Activated naive CD4-positive, alpha-beta T cell treated with anti-CD3 and anti-CD28 coated beads, Interleukin-2, amount 50 U/mL, for 72 hours (primary cell): ENCODE measurements at places on chromosomes 4 and X.

DNA sequence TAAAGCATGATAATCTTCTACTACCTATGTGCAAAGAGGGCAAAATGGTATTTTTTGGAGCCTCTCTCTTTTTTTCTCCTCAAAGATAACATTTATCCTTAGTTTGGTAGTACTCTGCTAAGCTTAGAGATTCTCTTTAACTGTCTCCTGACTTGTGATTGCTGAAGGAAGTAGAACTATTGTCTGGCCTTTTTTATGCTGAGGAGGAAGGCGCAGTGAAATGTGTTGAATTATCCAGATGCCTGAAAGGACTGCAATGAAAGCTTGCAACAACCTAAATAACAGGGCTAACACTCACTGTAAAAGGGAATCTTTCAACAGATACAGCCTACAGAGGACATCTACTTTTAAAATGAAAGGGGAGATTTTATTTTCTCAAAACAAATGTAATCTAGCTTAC lies 59.5 kb upstream of the CCDC160 start:
- DNase-seq = no peak

DNA sequence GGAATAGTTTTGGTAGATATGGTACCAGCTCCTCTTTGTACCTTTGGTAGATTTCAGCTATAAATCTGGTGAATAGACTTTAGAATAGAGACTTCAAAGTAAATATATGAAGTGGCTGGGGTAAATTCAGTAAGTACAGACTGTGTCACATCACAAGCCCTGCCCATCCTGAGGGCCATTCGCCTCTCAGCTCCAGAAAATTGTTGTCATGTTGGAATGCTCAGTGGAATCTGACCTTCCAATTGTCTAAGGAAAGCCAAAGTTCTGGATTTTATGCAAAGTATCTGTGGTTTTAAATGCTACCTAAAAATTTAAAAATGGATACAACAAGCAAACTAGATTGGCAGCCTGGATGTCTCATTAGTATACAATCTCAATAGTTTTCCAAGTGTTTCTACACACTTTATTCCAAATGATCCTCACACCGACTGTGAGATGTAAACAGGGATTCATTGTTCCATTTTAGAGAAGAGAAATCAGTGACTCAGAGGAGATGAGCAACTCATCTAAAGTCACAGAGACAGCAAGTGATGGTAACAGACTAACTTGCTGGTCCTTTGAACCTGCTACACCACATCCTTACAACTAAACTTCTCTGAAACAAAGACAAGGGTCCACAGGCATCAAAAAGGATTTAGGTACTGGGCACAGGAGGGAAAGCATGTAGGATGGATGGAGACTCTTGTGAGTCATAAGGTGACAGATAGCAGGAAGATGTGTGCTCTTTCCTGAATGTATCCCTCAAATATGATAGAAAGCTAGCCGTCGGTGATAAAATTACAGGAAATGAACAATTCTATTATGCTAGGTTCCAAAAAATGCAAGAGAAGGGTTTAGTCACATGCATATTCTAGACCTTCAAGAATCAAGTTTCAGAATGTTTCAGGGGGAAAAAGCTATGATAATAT lies 127.3 kb downstream of the ATP10D start:
- no peak for DNase-seq

DNA sequence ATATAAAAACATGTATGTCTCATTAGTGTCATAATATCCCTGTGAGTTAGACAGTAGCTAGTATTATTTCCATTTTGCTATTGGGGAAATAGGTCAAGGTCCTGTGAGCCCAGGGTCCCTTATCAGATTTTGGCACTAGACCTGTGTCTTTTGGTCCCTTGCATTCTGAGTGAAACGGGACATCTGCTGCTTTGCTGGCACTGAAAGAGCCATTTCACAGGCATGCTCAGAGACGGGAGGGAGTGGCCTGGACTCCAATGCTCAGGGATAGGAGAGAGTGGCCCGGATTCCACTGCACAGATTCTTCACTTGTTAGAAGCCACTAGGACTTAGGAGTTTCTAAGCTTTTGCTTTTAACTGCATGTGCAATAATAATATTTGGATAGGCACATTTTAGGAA lies 177.2 kb downstream of the TSPAN5 start:
- DNase-seq = no peak

DNA sequence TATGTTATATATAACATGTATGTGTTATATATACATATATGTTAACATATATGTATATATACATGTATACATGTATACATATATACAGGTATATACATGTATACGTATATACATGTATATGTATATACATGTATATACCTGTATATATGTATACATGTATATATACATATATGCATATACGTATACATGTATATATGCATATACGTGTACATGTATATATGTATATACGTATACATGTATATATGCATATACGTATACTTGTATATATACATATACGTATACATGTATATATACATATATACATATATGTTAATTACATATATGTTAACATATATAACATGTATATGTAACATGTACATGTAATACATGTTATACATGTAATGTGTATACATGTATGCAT lies 1077.3 kb upstream of the ADGRL3 start:
- no peak for DNase-seq

DNA sequence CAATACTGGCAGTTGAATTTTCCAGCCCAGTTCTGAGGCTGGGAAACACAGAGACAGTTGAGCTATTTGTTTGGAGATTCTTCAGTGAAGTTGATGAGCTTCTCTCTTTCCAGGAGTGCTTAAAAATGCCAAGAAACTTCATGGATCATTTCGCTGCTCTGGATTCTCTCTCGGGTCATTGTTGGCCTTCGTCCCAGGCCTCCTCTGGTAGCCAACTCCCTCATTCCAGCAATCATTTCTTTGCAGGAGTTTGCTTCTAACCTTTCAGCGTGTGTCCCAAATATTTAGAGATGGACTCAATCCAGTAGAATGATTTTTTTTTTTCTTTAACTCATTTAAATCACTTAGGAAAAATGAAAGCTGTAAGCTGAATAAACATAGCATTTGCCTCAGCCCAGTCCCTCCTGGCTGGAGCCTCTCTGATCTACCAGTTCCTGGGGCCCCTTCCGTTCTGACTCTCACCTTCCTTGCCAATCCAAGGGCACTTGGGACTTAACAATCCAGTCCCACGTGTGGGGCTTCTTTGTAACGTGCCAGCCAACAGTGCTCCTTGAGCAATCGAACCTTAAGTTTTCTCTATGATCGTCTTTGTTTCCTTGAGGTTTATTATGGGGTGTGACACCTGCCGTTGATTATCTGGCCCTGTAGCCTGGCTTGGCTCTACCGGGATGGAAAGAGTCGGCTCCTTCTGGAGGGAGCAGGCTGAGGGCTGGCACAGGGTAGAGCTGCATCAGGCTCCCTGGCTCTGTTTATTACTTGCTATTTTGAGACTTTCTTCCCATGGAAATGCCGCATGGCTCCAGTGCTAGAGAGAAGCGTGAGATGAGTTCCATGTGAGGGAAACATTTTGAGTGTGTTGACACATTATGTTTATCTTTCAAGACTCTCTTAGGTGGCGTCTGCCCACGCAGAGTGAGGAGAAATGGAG lies 80.4 kb upstream of the GPC4 start:
- DNase-seq = no peak

DNA sequence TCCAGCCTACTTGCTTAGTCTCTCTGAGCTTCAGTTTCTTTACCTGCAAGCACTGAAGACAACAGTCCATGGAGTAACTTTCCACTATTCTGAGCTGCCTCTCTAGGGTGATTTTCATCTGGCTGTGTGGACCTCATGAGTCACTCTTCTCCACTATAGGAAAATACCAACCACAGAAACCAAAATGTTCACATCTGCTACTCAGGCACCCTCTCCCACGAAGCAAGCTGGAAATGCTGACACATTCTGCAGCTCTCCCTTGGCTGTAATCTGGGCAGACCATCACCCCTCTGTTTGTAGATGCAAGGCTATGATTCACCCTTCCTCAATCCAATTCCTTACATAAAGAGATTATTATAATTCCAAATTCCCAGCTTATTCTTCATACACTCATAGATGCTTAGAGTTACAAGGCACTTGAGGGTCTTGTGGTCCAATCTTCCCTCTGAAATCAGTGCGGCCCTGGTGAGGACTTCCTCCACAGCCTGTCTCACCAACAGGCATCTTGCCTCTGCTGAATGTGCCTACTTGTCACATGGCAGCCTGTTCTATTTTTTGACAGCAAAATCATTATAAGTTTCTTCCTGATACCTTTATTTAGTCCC lies 97.0 kb upstream of the LNX1 start:
- DNase-seq = peak; percentile 33

DNA sequence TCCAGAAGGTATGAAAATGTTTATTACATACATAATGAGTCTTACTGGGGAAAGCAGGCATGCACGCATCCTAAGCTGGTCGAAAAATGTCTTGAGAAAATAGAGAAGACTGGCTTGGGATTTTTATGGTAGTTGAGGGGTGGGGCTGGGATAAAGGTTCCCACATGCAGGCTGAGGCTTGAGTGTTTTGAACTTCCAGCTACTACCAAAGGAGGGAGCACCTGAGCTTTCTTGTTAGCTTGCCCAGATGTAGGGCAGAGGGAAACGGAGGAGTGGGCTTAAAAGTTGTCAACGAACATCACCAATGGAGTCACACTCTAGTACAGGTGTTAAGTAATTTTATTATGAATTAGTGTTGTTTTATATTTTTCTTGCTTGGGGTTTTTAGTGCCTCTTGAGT lies 39.6 kb upstream of the SRPX start:
- no peak for DNase-seq

DNA sequence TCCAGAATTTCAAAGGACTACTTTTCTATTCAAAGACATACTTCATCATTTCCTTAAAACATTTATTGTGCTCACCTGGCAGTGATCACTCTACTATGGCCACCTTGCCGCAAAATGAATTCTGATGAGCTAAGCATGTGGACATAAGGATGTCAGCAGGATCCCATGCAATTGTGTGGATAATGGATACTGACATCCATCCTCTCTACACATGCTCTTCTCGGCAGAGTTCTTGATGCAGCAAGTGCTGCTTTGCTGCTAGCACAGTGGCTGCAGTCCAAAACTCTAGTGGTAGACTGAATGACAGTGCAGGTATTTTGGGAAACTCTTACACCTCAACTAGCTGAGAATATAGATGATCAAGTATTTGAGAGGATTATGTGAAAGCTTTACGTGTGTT lies 168.0 kb downstream of the BANK1 start:
- no peak for DNase-seq

GRCh38 chr4:41550308-41550707 lies 12.4 kb downstream of the LIMCH1 start:
- no peak for DNase-seq

GRCh38 chr4:137394018-137394417 lies 138.3 kb downstream of the PCDH18 start:
- no peak for DNase-seq
